Activated naive CD4-positive, alpha-beta T cell treated with anti-CD3 and anti-CD28 coated beads, Interleukin-2, amount 50 U/mL, for 72 hours (primary cell): ENCODE measurements at places on chromosomes 7 and 10. TPM values are rescaled to one million over a fixed set of nuclear protein-coding genes. Genes with fewer than 3 reads are reported as not detected.
A peak's percentile ranks its signal among the peaks of the same experiment; 100 is the strongest.

GRCh38 chr7:78434281-78434680 is 635.7 kb downstream of the PHTF2 start:
- no peak for DNase-seq

Gene VWA2
- not detected for total RNA-seq

DNA sequence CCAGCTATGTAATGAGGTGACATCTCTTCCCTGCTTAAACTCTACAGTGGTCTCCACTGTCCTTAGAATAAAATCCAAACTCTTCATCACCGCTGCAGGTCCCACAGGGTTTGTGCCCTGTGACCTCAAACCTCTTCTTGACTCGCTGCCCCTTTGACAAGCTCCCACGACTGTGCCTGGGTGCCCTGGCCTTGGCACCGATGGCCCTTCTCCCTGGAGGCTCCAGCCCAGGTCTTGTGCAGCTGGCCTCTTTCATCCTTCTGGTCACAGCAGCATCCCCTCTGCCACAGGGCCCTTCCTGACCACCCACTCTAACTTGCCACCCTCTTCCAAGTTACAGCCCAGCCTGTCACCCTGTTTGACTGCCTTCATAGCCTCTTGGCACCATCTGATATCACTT is 108.2 kb downstream of the DLG5 start:
- no peak for DNase-seq

DNA sequence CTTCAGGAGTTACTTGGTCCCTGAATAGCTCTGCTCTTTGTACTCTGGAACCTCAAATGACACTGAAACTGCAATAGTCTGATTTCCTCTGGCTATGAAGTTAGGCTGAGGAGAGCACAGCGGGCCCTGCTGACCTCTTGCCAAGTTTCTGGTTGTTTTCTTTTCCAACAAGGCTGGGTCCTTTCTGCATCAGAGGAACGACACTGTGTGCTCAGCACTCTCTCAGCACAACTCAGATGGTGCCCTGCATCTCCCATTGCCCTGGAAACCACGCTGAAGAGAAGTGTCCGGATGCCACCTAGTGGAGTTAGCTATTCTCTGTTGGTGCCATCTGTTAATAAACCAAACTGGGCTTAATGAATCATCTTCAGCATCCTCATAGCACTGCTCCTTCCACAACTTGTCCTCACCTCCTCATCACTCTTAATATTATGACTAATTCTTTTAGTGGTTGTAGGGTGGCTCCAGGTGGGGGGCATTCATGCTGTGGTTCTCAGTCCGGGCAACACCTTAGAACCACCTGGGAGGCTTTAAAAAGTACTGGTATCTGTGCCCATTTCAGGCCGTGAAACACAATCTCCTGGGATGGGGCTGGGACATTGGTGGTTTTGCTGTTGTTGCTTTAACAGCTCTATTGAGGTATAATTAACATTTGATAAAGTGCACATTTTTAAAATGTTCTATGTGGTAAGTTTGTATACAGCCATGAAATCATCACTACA is 8.2 kb upstream of the EFCAB10 start:
- DNase-seq: peak; percentile 56
